HuH-7.5 (cell line): ENCODE measurements at places on chromosomes 12 and 14.

- DNase-seq = peak; percentile 43
Measured at GRCh38 chr14:22973217-22974032, 8.9 kb downstream of the AJUBA start.

DNA sequence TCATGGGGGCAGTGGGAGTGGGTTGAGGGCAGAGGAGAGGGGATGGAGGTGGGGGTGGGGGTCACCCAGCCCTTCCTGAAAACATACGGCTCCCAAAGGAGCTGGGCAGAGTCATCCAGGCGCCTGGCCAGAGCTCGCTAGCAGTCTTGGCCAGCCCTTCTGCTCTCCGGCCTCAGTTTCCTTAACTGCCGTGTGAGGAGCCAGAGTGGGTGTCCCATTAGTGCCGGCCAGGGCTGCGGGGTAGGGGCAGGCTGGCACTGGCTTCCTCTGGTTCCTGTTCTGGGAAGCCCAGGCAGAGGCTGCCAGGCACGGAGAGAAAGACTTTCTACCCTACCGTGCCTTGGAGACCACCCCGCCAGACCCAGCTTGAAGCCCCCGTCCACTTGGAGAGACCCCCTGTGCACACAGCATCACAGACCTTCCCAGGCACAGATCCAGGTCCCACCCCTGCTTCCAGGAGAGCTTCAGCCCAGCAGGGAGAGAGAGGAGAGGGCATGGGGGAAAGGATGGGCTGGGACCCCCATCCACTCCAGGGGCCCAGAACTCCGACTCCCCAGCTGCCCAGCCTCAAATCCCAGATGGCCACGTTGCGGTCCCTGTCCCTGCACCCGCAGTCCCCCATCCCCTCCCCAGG, 93.3 kb downstream of the RFLNA start:
- no peak for DNase-seq

DNA sequence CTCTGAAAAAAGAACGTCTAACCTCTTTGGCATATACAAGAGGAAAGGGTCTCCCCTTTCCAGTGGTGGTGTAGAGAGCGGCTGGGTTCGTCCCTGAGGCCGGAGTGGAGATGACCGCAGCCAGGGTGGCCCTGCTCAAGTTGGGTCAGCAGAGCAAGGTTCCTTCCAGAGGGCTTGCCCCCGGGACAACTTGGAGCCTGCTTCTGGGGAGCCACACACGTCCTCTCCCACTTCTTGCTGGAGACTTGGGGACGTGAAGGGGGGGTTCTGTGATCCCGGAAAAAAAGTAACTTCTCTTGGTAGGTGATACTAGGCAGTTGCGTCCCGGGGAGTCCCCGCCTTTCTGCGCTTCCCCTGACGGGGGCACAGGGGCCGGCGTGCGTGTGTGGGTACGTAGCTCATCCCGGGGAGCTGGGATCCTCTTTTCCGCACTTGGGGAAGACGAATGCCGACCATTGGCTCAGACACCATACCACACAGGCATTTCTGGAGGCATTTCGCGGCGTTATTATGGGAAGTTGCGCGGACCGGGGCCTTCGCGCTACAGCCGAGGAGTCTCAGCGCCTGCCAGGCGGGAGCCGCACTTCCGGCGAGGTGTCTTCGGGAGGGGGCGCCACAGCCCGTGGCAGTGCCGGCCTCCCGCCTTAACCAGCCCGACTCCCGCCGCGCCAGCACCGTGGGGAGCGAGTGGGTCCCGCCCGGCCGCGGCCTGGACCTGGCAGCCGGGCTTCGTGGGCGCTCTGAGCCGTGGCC, 14.8 kb upstream of the PAX9 start:
- DNase-seq = no peak

DNA sequence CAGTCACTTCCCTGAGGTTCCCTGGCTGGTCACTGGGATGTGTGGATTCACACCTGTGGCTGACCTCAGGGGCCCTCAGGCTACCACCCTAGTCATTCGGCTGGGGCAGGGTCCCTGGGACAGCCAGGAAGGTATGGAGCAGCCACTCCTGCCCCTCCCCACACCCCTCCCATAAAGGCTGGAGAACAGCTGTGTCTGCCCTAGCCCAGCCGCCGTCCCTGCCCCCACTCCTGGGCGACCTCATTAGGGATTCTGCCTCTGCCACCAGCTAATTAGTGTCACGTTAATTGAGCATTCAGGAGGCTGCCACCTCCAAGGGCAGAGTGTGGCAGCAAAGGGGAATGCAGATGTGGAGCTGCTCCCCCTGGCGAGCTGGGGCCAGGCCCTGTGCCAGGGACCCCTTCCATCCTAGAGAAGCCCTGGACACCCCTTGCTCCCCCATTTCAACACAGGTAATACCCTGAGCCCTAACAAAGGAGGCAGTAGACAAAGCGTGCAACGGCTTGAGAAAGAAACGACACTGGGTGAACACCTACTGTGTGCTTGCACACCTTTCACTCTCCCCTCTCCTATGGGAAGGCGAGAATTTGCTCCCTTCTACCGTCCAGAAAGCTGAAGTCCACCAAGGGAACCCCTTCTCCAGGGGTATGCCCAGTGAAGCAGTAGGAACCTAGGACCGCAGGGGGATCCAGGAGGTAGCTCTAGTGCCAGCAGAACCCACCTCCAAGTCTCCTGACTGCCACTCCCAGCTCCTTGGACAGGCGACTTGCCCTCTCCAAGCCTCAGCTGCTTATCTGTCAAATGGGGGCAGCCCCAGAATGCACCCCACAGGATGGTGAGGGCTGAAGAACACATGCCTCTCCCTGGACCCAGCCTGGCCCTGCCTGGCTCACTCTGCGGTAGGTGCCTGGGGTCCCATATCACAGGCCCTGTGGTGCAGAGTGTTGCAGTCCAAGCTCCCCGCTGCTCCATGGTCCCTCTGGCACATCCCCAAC, 45.1 kb downstream of the FAM222A start:
- DNase-seq = no peak

DNA sequence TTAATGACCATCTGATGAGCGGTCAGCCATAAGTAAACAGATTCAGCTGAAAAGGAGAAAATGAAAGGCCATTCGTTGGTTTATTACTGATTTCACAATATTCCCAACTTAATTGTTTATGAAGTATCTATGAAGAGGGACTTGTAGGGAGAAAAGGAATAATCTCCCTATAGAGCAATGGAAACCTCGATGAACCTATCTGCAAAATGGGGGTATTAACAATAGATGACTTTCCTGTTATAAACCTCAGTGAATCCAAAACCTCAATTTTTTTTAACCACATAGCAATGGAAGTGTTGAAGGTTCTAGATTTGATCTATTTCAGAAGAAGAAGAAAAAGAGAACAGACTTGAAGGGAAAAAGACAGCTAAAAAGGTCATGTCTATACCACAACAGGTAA, 2.0 kb downstream of the WIF1 start:
- no peak for DNase-seq

GRCh38 chr14:58584383-58584782, 53.4 kb upstream of the DACT1 start:
- no peak for DNase-seq
